ENCODE measurements at places on chromosomes 6 and 20.

DNA sequence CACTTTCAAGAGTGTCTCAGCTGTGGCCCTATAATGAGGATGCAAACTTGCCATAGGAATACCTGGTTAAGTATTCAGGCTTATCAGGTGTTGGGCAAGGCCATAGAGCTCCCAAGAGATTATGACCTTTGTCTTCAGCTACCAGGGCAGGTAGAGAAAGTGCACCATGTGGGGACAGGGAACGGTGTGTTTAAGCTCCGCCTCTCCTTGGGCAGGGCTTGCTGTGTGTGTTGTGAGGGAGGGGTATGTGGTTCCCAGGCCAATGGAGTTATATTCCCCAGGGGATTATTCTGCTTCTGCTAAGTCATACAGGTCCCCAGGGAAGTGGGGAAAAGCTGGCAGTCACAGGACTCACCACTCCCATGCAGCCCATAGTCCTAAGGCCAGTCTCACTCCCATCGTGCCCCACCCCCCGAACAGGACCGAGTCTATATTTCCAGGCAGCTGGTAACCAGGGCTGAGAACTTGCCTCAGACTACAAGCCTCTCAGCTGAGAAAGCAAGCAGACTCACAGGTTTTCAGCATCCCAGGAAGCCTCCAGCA, 660.2 kb downstream of the HTR1B start:
- no peak for DNase-seq

DNA sequence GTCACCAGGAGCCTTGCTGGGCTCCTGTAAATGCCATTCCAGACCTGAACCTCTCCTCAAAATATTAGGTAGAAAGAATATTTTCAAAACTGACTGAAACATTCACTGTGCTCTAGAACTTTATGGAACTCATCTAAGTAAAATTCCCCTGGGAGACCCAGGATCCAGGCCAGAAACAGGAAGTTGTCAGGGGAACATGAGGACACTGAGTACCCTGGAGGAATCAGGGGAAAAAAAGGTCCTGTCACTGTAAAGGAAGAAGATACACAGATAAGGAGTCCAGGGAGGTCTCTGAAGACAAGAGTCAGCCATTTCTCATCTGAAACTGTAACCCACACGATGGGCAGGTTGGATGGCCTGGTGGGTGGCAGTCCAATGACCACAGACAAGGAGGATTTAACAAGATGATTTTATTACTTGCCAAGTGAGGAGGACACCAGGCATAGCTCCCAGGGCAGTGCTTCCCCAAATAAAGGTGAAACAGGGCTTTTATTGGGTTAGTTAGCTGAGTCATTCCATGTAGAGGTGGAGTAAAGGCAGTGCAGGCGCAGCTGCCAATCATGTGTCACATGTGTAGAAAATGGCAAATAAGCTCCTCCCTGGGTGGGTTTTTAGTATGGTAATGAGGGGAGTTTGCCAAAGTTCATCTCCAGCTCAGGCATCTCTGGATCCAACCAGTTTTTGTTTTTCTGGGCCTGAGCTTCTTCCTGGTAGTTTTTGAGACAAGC, 138.5 kb downstream of the RCAN2 start:
- DNase-seq = no peak

GRCh38 chr20:22411627-22412450, 172.5 kb downstream of the FOXA2 start:
- no peak for DNase-seq

DNA sequence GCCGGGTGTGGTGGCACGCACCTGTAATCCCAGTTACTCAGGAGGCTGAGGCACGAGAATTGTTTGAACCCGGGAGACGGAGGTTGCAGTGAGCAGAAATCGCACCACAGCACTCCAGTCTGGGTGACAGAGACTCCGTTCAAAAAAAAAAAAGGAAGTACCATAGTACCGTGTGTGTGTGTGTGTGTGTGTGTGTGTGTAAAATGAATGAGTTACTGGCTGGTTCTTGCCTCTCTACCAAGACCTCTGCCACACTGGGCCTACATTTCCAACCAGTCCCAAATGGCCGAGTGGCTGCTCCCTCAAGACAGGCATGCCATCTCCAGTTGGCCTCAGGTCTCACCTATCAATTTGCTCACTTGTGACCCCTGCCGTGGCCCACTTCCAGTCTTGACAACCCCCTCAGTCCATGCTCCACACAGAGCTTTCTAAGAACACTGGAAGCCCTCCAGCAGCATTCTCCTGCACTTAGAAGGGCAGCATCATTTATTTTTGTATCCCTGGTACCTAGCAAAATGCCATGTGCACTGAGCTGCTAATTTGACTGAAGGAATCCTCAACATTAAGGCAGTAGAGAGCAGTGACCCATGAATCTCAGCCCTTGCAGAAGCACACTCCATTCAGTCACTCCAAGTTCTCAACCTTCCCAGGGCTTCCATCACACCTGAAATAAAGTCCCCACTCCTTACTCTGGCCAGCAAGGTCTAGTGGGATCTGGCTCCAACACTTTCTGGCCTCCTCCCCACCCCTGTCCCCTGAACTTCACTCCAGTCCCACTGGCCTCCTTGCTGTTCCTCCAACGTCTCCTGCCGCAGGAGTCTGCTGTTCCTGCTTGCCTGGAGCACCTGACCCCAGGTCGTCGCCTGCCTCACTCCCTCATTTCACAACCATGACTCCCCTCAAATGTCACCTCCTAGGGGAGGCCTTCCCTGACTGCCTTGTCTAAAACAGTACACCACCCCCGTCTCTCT, 29.9 kb downstream of the COX4I2 start:
- DNase-seq = no peak

- DNase-seq = no peak
These were observed 24.9 kb upstream of the ITCH start for GRCh38 chr20:34337982-34338726.

GRCh38 chr6:3623451-3624249, 127.9 kb downstream of the PXDC1 start:
- DNase-seq = no peak

DNA sequence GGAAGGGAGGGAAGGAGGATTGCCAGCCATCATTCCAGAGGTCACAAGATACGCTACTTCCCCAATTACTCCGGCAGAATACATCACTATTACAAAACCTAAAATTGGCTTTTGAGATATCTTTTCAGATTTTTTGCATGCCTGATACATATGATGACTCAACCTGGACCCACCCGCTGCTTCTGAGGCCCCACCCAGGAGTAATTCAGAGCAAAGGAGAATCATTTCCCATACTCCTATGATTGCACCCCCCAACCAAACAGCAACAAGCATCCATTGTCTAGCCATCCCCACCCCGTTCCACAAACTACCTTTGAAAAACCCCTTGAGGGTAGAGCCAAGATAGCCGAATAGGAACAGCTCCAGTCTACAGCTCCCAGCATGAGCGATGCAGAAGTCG, 163.5 kb upstream of the GJE1 start:
- DNase-seq = no peak

DNA sequence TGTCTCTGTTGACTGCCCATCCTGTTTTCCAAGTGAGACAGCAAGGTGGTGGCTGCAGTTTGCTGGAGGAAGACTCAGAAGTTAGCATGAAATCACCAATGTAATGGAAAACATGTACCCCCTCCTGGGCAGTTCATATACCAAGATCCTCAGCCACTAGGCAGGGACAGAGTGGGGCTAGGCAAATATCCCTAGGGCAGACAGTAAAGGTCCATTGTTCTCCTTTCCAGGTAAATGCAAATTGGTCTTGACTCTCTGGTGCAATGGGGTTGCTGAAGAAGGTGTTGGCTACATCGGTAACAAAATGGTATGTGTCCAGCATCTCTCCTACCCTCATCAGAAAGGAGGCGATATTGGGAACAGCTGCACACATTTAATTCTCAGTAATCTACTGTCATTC, 233.6 kb upstream of the SOX4 start:
- DNase-seq = no peak

DNA sequence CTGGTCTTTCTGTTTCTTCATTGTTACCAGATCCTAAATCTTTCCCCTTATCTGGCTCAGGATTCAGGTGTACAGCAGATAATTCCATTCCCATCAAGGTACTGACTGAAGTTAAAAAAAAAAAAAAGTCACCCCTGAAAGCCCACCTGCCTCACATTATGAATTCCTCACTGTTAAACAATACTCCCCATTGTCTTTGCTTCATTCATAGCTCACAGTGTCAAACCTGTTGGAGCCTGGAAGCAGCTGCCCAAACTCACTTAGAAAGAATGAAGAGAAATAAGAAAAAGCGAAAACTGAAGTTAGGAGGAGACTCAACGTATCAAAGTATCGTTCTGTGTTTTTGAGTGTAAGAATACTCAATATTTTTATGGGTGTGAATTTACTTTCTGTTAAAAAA, 1.8 kb upstream of the DCBLD1 start:
- no peak for DNase-seq

GRCh38 chr6:52341561-52342260, 20.2 kb upstream of the PAQR8 start:
- DNase-seq = no peak

DNA sequence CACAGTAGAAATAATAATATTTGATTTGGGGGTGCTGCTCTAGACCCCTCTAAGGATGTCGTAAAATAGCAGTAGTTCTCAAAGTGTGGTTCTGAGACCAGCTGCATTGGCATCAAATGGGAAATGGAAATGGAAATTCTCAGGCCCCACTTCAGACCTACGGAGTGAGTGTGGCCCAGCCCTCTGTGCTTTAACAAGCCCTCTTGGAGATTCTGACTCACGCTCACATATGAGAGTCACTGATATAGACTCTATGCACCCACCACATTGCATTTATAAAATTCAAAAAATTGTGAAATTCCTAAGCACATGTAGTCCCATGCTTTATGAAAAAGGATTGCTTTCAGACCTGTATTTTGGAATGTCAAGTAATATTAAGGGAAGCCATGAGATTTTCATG, 14.2 kb upstream of the PPP1R16B start:
- DNase-seq = no peak

GRCh38 chr6:1363729-1364572, 25.4 kb upstream of the FOXF2 start:
- peak; percentile 18 for DNase-seq

DNA sequence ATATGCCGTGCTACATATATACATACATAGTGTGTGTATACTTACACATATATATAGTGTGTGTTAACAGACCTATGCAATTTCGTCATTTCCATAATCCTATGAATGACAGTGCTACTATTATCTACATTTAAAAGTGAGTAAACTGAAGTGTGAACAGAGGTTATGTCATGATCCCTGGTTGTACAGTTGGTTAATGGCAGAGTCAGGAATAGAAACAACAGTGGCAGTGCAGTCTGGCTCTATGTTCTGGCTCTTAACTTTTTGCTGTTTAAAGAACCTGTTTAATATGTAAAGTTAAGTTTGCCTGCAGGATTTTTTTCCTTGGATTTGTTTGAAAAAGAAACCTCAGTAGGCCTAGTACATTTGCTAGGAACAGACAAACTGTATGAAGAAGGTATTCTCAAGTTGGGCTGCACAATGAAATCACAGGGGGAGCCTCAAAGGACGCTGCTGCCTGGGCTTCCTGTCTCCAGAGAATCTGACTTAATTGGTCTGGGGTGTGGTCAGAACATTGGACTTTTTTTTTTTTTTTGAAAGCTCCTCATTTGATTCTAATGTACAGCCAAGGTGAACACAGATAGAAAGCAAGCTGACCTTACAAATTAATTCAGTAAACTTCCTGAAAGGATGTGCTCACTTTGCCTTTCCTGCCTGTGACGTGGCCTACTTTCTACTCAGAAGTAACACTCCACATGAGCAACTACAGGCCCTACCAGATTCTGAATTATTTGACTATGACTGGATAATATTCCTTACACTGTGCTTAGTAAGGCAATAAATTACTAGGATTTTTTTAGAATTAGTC, 29.4 kb downstream of the PLCB1 start:
- no peak for DNase-seq

- DNase-seq = no peak
These were observed 68.0 kb downstream of the AIG1 start for GRCh38 chr6:143128681-143129015.

GRCh38 chr6:106165885-106166485, 79.8 kb downstream of the PRDM1 start:
- DNase-seq = no peak

DNA sequence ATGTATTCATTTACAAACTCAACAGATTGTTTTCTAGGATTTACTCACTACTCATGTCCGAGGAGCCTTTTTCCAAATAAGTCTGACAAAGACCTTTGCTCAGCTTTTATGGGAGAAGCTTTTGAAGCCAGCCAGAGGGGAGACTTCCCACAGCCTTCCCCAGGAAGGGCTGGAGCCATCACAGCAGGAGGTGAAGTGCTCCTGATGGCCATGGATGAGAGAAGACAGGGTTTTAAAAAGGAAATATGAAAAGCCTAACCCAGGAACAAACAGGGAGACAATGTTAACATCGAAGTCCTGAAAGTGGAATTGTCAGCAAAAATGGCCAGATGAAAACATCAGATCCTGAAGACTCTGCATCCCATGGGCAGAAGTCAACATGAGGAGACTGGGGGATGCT, 11.6 kb upstream of the TAGAP start:
- no peak for DNase-seq

DNA sequence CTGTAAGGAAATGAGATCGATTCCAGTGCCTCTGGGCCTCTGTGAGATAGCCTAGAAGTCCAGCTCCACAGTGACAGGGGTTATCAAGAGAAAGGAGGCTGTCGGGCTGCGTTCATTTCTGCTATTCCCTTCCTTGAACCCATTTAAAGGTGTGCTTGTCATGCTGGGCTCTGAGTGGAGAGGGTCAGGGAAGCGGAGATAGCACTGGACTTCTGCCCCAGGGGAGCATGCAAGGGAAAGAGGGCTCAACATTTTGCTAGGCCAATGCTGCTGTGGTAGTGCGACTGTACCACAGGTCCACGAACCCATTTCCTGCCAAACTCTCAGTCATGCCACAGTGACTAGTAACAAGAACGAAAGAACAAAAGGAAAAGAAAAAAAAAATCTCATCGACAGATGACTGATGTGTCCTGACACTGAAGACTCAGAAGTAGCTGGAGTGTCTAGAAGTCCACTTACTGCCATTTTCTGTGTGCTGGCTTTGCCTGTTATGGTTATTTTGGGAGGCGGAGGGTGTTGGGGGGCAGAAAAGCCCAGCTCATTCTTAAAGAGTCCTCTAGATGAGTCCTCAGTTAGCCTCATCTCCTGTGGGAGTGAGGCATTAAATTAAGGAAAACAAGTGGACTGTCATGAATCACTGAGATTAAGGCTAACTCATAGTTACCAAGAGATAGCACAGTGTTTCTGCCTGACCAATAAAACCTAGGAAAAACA, 8.1 kb downstream of the NEDD9 start:
- no peak for DNase-seq

- DNase-seq = no peak
These were observed 2.3 kb upstream of the PRIM2 start for GRCh38 chr6:57315111-57315510.

DNA sequence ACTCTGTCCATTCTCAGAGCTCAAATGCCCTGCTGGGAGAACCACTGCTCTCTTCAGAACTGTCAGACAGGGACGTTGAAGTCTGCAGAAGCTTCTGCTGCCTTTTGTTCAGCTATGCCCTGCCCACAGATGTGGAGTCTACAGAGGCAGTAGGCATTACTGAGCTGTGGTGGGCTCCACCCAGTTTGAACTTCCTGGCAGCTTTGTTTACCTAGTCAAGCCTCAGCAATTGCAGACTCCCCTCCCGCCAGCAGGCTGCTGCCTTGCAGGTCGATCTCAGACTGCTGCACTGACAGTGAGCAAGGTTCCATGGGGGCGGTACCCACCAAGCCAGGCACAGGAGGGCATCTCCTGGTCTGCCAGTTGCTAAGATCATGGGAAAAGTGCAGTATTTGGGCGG, 21.8 kb upstream of the UFL1 start:
- DNase-seq = no peak

GRCh38 chr6:41039060-41039998, at the start of gene UNC5CL:
Gene UNC5CL (minus strand): TSS chr6:41039221. CDS start chr6:41035074, 4,147 bp downstream.
- DNase-seq = peak; percentile 27

- DNase-seq = no peak
These were observed 17.2 kb downstream of the SMPDL3A start for GRCh38 chr6:122806291-122806690.

- DNase-seq = no peak
These were observed 176.6 kb downstream of the PDE10A start for GRCh38 chr6:165486183-165487137.
